ENCODE measurements at places on chromosomes 4 and X. TPM values are rescaled to one million over a fixed set of nuclear protein-coding genes. Genes with fewer than 3 reads are reported as not detected.

The GUCY1A1 gene
- 0.11 TPM for total RNA-seq

The GPR82 gene
- total RNA-seq, result not detected

The NEUROG2 gene
- not detected for total RNA-seq

The RRH gene
- 0.22 TPM for total RNA-seq

The SPANXN5 gene
- not detected for total RNA-seq

The MAEA gene
- 61.9 TPM for total RNA-seq

Measured in uterine smooth muscle cell (primary cell).